ENCODE measurements at places on chromosomes 11 and 22.

DNA sequence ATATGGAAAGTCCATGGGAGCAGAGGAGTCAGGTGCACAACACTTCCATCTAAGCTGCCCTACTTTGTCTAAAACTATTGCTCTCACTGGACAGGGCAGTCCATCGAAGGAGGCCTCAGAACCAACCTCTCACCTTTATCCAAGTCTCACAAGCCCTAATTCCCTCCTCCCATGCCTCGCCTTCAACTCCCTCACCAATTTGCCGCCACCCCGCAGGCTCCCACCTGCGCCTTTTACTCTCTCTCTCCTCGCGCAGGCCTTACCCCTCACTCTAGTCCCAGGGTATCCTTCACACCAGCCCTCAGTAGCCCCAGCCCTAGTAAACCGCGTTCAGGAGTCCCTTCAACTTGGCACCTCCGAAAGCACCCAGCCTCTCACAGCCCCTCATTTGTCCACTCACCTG is 451 bp downstream of the FHIP1B start:
- DNase-seq: no peak

GRCh38 chr11:94477624-94478023 is 16.0 kb downstream of the MRE11 start:
- DNase-seq: no peak

DNA sequence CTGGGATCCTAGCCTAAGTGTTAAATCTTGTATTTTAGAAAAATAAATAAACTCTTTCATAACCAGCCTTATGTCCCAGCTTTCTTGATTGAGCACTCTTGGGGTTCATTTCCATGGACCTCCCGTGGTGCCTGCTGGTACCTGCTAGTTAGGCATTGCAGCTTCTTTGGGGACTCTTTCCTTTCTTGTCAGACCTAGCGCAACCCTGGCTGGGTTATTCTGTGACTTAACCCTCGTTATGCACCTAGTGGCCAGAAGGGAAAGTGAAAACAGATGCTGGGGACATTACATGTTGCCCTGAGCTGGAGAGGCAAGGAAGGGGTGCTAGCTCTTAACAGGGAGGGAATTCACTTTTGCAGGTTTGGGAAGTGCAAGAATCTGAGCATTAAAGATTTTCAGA is 46.8 kb downstream of the APIP start:
- DNase-seq: no peak

DNA sequence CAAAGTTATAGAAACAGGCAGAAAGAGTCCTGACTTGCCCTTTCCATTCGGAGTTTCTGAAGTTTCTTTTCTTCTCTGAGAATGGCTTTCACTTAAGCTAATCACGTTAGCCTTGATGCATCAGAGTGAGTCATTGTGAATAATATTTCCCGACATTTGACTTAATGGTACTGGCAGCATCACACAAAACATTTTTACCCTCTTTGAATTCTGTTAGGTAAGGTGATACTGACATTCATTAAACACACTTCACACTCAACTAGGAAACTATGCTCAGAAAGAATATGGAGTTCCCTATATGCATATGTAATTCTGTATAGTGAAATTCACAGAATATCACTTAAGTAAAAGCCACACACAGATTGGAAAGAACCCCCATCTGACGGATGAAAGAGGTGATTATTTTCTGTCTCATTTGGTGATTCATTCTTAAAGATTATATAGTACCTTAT is 120.8 kb upstream of the ARHGAP20 start:
- DNase-seq: no peak

DNA sequence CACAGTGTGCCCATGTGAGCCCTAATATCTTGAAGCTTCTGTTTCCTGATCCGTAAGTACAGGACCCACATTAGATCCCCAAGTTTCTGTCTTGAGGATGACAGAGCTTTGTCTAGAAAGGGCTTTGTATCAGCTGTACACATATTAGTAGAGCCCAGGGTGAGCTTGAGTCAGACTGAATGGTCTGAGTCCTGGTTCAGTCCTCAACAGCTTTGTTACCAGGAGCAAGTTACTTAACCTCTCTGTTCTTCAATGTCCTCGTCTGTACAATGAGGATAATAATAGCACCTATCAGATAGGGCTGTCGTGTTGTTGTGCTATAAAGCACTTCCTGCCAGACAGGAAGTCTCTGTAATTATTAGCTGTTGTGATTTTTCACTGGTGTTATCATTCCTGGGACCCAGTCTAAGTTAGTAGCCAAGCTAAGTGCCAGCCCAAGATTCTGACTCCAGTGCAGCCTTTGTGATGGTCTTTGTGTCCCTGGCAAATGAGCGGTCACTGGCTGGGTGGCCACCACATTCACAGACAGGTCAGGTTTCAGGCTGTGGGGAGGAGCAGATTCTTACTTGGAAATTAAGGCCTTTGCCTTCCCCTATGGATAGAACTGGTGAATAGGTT is 6.8 kb downstream of the TOM1 start:
- no peak for DNase-seq

DNA sequence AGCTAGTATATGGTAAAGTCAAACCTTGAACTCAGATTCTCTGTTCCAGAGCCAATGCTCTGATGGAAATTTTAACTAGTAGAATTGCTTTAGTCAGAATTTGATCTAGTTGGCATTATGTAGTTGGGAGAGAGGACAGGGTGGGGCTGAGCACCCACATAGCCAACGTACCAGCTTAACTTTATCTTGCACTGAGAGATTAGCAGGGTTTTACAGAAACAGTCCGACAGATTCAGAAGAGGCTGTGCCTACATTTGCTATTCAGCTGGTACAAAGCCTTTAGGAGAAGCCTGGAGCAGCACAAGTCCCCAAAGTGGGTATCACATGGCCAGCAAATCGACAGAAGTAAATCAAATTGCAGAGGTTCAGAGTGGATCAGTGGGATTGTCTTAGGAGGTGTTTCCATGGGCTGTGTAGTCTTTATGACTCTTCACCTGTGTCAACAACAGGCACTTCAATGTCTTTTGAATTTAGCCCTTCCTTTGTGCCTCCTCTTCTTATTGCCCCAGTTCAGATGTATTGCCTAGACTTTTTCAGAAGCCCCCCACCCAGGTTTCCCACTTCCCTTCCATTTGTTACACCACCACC is 7.3 kb upstream of the CSRP3 start:
- no peak for DNase-seq

DNA sequence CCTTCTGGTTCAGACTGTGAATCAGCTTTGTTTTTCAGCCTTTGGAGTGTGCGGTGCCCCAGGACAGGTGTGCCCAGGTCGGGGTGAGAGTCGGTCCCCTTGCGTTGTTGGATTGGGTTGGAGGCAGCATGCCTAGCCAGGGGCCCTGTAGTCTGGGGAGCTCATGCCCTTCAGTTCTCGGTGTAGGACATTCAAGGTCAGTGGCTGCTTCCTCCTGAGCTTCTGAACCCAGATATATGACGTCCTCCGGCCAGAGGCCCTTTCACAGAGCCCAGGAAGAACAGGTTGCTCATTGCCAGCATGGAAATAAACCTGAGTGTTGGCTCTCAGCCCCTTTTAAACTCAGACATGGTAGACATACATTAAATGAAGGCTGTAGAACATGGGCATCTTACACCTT is 2.7 kb downstream of the CSRP3 start:
- DNase-seq: no peak

All from GM18507 (cell line).